Stimulated activated CD4-positive, alpha-beta T cell treated with anti-CD3 and anti-CD28 coated beads, TNF-alpha, amount 100 ng/mL, for 48 hours (primary cell): ENCODE measurements at places on chromosomes 4 and X.

DNA sequence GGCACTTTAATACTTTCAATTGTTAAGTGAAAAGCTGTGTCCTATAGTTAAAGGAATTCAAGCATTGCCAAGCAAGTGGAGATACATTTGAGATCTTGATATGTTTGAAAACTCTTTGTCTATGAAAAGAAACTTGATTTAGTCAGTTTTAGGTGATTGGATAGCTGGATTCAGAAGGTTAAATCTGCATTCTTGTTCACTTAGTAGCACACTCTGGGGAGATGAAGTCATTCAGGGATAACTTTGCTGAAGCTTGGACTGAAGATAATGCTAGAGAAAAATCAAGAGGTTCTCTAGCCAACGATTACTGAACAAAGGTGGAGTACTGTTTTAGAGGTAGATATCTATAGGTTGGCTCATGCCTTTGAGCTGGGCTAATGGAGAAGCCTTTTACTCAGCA lies 90.6 kb downstream of the DCAF8L2 start:
- DNase-seq = no peak

DNA sequence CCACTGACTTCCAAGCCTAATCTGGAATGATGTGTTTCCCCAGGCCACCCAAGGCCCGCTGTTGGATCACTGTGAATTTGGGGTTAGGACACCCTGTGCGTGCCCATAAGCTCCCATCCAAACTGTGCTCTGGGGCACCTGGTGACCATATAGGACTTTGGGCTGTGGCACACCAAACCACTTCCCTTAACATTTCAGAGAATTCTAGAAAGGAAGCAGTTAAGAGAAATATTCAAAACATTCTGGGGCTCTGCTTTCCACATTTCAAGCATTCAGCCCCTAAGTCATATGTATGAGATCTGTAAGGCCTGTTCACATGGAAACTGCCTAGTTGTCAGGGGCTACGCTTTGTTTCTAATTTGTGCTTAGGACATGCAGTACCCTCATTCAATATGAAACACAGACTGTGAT lies 14.4 kb downstream of the VGLL1 start:
- no peak for DNase-seq

DNA sequence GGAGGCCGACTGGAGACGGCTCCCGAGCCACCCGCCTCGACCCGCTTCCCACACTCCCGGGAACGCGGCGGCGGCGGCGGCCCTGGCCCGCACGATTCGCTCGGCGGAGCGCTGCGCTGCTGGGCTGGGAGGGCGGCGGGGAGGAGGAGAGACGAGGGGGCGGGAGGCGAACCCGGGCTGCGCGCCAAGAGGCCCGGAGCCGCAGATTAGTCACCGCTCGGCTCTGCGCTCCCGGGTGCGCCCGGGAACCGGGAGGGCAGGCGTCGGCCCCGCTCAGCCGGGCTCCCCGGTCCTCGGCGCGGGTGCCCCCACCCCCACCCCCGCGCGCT lies 11.2 kb upstream of the BCOR start:
- no peak for DNase-seq

- peak; percentile 9 for DNase-seq
Measured at GRCh38 chrX:151393514-151393913, 3.5 kb upstream of the VMA21 start.

- no peak for DNase-seq
Measured at GRCh38 chr4:55807556-55807955, 12.0 kb upstream of the EXOC1L start.

DNA sequence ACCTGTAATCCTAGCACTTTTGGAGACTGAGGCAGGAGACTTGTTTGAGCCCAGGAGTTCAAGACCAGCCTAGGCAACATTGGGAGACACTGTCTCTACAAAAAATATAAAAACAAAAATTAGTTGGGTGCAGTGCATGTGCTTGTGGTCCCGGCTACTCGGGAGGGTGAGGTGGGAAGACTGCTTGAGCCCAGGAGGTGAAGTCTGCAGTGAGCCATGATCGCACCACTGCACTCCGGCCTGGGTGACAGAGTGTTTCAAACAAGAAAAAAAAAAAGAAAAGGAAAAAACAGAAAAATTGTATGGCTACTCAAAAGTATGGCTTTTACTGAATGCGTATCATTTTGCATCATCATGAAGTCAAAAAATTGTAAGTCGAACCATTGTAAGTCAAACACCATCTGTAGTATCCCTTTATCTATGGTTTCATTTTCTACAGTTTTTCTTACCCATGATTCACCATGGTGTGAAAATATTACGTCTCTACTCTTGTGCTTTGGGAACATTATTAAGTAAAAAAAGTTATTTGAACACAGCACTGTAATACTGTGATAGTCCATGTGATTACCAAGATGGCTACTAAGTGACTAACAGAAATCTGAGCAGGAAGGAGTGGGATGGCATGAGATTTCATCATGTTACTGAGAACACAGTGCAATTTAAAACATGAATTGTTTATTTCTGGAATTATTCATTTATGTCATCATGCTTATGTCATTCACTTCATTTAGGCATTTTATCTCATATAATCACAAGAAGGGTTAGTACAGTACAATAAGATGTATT lies 26.5 kb upstream of the MANBA start:
- DNase-seq = no peak

DNA sequence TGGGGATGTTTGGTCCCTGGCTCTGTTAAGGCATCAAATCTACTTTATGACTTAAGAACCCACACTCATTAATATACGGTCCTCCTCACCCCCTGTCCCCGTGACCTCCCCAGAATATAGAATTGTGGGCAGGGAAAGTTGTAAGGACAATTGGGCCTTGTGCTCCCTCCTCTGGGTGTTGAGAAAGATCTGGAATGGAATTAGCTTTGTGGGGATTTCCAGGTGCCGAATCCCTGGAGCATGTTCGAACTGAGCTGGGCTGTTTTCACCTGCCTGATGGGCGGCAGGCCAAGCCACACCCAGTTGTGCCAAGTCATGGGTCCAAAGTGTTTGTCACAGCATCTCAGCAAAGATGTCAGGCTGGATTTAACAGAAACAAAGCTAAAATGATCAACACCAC lies 349.3 kb upstream of the KLF3 start:
- DNase-seq = no peak
